Fibroblast of skin of back (primary cell): ENCODE measurements at places on chromosomes 3 and 15.

- DNase-seq, result peak; percentile 18
Observed at GRCh38 chr3:137121704-137122314, 164.0 kb downstream of the IL20RB start.

- DNase-seq, result no peak
Observed at GRCh38 chr3:32403663-32404062, 12.0 kb downstream of the CMTM7 start.

GRCh38 chr3:11699083-11699427 is 55.3 kb upstream of the VGLL4 start:
- DNase-seq, result peak; percentile 68

DNA sequence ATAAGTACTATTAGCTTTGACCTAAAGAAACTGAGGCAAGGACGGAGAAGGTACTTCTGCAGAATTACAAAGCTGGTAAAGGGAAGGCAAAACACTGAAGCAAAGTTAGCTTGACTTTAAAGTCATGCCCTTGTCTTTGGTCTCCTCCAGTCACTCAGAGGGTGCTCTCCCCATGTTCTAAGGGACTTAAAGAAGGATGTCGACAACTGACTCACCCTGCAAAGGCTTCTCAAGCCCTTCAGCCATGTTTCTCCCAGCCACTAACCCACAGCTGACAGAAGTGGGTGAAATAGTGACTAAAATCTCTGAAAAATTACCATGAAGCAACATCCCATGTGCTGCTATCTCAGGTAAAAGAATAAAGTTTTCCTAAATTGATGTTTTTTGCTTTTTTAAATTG is 46.4 kb downstream of the SUCLG2 start:
- DNase-seq, result no peak

GRCh38 chr3:150328654-150329040 is 79.5 kb upstream of the TSC22D2 start:
- no peak for DNase-seq

GRCh38 chr15:76078285-76078877 is 18.6 kb downstream of the TMEM266 start:
- no peak for DNase-seq

DNA sequence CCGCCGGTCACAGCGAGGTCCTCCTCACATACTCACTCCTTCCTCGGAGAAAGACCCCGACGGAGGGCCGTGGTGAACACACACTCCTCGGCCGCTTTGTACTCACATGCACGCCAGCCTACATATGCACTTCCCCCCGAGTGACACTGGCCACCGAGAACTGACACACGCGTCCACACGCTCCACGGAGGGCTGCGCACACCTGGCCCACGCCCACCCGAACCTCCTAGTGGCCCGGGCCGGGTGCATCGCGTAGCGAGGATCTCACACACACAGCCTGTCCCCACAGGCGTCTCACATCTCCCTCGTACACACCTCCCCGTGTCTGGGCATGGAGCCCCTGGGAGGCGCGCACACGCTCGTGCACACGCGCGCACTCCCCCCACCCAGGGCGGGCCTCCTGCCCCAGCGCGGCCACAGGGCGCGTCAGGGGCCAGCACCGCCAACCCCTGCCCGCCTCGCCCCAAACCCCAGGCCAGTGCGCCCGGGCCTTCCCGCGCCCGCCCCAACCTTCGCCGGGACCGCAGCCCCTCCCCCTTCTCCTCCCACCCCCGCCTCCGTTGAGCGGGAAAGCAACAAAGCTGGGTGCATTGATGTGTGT is 411 bp upstream of the C3orf70 start:
- DNase-seq, result no peak

DNA sequence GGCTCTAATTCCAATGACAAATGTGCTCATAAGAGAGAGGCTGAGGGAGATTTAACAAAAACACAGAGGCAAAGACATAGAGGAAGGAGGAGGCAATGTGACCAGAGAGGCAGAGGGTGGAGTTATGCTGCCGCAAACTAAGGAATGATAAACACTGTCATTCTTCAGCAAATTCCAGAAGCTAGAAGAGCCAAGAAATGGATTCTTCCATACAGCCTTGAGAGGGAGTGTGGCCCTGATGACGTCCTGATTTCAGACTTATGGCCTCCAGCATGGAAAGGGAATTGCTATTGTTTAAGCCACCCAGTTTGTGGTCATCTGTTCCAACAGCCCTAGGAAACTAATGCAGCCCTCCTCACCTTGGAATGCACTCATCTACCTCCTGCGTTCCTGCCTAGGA is 30.5 kb downstream of the CD47 start:
- DNase-seq, result peak; percentile 43

- DNase-seq, result no peak
Observed at GRCh38 chr15:101521591-101521990, 32.1 kb upstream of the PCSK6 start.

- peak; percentile 22 for DNase-seq
Observed at GRCh38 chr3:89101251-89101650, 6.2 kb upstream of the EPHA3 start.

GRCh38 chr15:28952666-28953491 is 67.1 kb downstream of the APBA2 start:
- no peak for DNase-seq

- no peak for DNase-seq
Observed at GRCh38 chr3:56689303-56689702, 6.2 kb upstream of the TASOR start.

DNA sequence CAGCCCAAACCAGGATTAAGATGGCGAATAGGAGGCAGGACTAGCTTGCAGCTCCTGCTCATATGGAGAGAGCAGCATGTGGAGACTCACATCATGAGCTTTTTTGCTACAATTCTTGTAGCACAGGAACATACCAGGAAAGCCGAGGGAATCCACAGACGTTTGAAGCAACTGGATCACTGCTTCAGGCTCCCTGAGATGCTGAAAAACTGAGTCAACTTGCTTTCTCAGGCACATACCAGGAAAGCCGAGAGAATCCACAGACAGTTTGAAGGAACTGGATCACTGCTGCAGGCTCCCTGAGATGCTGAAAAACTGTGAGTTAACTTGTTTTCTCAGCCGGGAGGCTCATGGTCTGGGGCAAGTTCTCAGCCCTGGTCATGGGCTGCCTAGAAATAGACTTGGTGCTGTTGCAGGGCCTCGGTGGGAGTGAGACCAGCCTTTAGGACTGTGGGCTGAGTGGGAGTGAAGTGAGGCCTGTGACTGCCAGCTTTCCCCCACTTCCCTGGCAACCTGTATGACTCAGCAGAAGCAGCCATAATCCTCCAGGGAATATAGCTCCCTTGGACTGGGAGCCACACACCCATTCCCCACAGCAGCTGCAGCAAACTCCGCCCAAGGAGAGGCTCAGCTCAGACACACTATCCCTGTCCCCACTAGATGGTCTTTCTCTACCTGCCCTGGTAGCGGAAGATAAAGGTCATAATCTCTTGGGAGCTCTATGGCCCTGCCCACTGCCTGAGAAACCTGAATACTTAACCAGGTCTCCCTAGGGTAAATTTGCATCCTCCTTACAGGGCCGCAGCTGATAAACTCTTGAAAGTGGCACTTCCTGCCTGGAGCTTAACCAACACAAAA is 51.9 kb upstream of the PFN2 start:
- DNase-seq, result peak; percentile 67

DNA sequence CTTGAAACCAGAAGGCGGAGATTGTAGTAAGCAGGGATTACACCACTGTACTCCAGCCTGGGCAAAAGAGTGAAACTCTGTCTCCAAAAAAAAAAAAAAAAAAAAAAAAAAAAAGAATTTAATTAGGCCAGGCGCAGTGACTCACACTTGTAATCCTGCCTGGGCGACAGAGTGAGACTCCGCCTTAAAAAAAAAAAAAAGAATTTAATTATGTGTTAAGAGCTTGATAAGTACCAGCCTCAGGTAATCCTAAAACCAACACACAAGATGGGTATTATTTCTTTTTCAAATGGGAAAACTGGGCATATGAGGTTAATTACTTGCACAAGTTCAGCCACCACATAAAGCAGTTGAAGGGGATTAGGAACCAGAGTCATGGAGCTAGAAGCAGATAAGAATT is 49.0 kb downstream of the PBRM1 start:
- DNase-seq, result no peak

GRCh38 chr3:16242177-16242576 is 22.6 kb downstream of the DPH3 start:
- DNase-seq, result no peak

DNA sequence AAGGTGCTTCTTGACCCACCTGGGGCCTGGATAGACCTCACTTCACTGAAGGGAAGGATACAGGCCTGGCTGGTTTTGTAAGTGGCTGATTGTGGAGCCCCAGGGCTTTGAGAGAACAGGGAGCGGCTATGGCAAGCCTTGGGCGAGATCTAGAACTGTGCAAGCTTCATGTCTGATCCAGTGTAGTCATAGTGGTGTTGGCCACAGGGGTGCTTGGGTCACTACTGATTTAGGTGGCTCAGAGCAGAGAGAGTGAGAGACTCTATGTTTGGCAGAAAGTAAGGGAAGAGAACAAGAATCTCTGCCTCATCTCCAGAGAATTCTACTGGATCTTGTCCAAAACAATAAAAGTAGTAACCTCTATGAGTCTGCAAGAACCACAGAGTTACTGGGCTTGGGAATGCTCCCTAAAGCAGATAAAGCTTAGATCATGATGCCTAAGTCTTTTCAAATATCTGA is 394.2 kb upstream of the EPHA3 start:
- peak; percentile 93 for DNase-seq

- DNase-seq, result no peak
Observed at GRCh38 chr15:97791824-97792792, 168.4 kb upstream of the ARRDC4 start.

DNA sequence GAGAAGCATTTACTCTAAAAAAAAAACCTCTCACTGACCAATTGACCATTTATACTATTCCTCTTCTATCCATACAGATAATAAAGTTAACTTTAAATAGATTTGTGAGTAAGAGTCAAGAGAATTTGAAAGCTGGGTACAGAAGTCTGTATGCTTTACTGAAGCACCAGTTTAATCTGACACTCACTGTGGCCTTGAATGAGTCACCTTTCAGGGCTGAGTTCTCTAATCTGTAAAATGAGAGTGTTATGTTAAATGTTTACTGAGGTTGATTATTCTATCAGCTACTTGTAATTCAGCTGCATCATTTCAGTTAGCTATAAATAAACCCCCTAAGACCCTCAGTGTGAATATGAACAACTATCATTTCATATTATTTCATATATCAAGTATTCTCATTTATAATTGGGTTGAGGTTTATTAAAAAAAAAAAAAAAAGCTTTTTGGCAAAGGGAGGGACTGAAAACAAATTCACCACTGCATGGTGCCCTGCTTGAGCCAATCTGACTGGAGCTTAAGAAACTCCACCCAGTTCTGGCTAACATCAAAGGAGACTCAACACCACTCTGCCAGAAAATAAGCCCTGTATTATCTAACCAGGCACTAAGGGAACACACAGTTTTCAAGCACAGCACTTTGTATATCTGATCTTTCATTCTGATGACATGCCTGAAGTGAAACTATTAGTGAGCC is 2.8 kb downstream of the MAP4 start:
- peak; percentile 85 for DNase-seq

DNA sequence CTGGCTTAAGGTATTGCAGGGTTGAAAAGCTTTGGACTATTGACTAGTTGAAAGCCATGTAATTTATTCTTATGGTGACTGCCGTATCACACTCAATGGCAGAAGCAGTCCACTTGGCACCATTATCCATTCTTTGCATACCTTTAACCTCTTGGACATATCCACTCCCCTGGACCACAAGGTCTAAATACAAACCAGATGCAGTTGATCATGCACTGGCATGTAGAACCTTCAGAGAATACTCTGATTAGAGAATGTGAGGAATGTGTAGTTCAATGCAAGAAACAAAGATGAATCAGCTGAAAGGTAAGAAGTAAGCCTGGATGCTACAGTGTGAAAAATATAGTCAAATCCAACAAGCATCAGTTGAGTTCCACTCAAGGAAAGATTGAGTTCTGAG is 93.1 kb downstream of the FRMD5 start:
- peak; percentile 67 for DNase-seq

- DNase-seq, result no peak
Observed at GRCh38 chr15:31206386-31207181, 105.1 kb upstream of the TRPM1 start.

DNA sequence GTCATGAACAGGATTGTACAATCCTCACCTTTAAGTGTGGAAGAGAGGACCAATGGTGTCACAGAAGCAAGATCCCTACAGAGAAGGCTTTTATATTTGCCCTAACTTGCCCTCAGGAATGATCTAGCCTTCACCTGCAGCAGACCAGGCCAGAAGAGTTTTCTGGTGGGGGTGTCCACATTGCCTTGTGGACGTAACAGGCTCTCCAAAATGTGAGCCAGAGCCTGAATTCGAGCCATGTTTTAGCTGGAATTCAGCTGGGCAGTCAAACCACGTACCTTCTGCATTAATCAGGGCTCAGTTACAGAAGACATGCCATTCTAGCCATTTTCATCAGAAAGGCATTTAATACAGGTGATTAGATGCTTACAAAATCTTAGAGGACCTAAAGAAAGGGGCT is 23.6 kb upstream of the RAB7A start:
- DNase-seq, result no peak

DNA sequence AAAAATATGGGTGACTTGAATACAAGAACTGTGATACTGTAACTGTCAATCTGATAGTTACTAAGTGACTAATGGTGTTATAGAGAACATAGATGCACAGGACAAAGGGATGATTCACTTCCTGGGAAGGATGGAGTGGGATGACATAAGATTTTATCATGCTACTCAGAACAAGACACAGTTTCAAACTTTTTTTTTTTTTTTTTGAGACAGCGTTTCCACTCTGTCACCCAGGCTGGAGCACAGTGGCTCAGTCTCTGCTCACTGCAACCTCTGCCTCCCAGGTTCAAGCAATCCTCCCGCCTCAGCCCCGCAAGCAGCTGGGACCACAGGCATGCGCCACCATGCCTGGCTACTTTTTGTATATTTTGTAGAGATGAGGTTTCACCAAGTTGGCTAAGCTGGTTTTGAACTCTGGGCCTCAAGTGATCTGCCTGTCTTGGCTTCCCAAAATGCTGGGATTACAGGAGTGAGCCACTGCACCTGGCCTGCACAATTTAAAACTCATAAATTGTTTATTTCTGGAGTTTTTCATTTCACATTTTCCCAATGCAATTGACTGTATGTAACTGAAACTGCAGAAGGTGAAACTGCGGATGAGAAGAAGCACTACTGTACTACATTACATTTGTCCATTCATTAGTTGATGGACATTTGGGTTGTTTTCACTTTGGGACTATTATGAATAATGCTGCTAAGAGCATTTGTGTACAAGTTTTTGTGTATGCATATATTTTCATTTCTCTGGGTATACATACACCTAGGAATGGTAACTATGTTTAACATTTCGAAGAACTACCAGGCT is 40.6 kb downstream of the ADIPOQ start:
- peak; percentile 94 for DNase-seq

GRCh38 chr15:86322629-86323028 is 243.0 kb downstream of the AGBL1 start:
- DNase-seq, result no peak

GRCh38 chr3:46974421-46975171 is 1.9 kb downstream of the CCDC12 start:
- DNase-seq, result no peak

- DNase-seq, result no peak
Observed at GRCh38 chr3:118966700-118967099, 67.9 kb downstream of the IGSF11 start.

DNA sequence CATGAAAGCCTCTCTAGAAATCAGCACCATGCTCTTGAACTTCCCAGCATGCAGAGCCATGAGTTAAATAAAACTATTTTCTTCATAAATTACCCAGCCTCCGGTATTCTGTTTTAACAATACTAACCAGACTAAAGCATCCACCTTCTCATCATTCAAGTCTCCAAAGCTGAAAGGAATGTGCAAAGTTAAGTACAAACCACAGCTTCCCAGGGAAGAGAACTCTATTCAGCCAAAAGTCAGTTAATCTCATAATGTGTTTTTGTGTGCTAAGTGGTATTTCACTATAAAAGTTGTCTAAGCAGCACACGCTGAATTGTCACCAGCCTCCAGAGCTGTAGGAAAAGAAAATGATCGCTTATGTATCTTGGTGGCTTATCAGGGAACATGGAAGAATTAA is 135.5 kb upstream of the KCNH8 start:
- no peak for DNase-seq
